ENCODE measurements at places on chromosomes 2 and 18.

- DNase-seq: no peak
These were observed 136.9 kb downstream of the HDAC4 start for GRCh38 chr2:239263669-239264491.

- DNase-seq: no peak
These were observed 6.2 kb downstream of the ASAP2 start for GRCh38 chr2:9212661-9213411.

GRCh38 chr18:26710470-26711096 is 154.9 kb downstream of the AQP4 start:
- DNase-seq: no peak

- no peak for DNase-seq
These were observed 878.9 kb downstream of the CPS1 start for GRCh38 chr2:211435331-211435730.

- no peak for DNase-seq
These were observed 115.4 kb downstream of the ACTR3 start for GRCh38 chr2:114005110-114005783.

DNA sequence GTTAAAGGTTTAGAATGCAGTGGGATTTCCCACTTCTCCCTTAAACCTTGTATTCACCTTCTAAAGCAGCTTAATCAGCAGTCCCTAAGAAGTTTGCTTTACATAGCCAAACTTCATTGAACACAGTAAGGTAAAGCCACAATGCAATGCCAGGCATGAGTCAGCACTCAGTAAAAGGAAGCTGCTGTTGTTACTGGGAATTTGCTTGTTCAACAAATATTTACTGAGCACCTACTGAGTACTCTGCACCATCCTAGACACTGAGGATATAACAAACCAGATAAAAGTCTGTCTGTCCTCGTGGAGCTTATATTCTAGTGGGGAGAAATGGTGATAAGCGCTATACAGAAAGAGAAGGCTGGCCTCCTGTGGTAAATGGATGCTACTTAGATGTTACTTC is 162.7 kb downstream of the PKP4 start:
- peak; percentile 27 for DNase-seq

GRCh38 chr2:231666171-231667095 is 41.9 kb upstream of the PTMA start:
- peak; percentile 84 for DNase-seq

GRCh38 chr2:54083021-54083420 is 32.4 kb upstream of the ACYP2 start:
- DNase-seq: no peak
